IPS-NIHi11 (cell line): ENCODE measurements at places on chromosomes 16 and 17.

GRCh38 chr17:41512546-41513167 is 6.0 kb downstream of the KRT15 start:
- DNase-seq, result no peak

DNA sequence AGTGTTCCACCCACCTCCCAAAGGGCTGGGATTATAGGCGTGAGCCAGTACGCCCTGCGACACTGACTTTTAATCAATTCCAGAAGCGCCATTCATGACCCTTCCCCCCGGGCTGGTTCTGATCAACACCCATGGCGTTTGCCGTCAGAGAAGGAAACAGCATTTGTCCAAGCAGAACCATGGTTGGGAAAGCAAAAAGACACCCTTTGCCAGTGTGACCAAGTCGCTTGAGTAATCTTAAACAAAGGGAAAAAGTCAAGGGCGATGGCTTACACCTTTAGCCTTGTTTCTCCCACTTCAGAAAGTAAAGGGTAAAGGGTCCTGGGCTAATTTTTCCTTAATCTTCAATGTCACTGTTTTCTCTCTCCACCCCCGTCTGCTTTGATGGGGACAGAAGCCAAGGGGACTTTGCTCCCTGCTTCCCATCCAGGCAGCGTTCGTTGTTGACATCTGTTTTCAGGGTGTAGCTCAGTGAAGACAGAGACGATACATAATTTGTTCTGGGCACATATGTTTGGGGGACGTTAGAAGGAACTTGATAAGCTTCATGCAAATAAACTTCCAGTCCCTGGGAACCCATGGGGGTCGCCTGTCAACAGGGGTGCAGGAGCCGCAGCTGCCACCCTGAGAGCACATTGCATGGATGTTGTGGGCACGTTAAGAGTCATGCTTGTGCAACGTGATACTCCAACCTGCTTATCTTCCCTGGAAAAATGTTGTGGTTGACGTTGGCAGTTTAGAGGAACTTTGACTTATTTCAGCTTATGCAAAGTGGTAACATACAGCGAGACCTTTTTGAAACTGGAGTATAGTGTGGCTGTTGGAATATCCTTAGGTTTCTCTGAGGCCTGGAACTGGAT is 50.6 kb upstream of the TANGO6 start:
- no peak for DNase-seq

DNA sequence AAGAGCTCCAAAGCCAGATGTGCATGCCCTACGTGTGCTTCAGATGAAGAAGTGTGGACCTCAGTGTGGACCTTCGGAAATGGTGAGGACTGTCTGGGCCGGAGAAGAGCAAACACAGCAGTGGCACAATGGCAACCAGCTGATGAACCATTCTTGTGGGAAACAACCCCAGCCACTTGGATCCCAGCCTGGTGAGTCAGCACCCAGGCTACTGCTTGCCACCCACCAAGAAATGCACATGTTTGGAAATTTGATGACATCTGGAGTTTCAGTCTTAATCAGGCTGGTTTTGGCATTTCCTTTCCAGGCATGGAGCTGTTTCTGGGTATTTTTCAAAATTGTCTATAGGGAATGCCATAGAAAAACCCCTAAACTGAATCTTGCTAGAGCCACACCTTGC is 42.7 kb downstream of the DYNLRB2 start:
- DNase-seq, result no peak

DNA sequence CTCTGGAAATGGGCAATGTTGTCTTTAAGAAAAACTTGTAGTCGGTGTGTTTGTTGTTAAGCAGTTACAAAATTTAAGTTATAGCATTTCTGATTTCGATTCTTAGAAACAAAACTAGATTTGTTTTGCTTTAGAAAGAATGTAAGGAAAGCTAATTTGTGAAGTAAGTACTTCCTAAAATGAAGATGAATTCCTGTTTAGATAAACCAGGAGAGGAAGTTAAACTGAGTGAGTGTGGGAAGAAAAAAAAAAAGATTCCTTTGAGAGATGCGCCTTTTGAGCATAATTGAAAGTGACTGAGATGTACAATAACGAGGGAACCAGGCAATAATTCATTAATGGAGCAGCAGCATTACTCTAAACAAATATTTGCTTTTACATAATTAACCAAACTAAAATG is 52.4 kb upstream of the ALOX12 start:
- no peak for DNase-seq

DNA sequence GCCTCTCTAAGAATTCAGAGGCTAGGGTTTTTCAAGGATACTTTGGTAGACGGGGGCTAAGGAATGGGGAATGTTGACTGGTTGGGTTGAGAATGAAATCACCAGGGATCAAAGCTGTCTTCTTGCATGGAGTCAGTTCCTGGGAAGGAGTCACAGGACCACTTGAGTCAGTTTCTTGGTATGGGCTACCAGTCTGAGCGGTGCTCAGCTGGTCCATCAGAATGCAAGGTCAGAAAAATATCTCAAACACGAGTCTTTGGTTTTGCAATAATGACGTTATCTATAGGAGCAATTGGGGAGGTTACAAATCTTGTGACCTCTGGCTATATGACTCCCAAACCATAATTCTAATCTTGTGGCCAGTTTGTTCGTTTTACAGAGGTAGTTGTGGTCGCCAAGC is 18.4 kb downstream of the CHD9NB start:
- DNase-seq, result no peak

DNA sequence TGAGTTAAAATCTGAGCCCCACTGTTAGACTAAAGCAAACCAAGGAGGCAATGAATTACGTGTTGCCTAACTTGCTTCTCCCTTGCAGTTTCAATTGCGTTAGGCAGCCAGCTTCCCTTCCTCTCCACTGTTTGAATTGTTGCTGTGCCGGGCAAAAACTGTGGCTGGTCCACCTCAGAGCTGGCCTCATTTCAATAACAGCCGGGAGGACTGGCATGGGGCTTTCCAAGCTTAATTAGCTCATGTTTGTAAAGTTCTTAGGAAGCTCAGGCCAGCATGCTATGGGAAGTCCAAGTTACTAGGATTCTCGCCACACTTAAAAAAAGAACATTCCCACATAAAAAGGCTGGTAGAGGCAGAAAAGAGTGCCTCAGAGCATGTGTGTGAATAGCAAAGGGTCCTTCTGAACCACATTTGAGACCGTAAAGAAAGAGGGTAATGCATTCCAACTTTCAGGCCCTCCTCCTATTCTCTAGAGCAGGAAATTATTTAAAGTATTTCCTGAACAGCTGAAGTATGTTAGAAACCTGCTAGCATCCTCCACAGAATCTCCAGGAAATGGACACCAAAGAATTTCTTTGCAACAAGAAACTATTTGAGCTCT is 79.0 kb upstream of the SMURF2 start:
- no peak for DNase-seq

- DNase-seq, result no peak
Measured at GRCh38 chr16:4876646-4877379, 29.5 kb downstream of the UBN1 start.

GRCh38 chr17:16140854-16141253 is 74.5 kb downstream of the NCOR1 start:
- DNase-seq, result no peak

DNA sequence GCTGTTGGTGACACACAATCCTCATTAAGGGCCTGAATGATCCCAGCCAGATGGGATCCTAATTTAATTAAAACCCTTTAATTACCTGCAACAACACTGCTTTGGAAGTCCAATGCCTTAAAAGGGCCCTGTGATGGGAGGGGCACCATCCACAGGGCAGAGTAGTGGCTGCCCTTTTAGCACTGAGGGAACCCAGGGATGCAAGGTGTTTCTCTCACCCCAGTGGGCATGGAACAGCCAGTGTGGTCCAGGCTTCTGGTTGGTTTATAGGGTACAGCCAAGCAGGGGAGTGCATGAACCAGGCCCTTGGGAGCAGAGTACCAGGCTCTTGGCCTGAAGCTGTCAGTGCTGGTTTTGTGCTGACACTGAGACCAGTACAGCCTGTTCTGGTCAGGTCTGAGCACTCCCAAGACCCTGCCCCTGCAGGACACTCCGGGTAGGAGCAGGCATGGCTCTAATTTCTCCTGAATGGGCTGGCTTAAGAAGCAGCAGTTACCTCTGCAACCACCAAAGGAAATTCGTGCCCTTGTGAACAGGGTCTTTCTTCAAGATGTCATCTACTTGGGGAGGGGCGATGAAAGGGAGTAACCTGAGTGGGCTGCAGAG is 9.9 kb downstream of the NXPH3 start:
- DNase-seq, result peak; percentile 80

DNA sequence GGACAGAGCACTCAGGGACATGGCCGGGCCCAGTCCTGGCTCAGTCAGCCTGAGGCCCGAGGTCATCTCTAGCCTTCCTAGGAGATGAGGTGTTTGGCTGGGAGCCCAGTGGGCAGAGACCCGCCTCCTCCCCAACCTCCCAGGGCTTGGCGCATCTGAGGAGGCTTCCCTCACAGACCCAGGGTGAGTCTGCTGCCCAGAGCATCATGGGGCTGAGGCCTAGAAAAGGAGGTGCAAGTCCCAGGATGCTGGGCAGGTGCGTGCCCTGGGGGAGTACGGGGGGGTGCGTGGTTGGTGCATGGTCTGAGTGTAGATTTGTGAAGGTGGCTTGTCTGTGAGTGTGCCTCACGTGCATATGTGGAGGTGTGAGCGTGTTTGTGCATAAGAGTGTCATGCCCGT is 4.7 kb downstream of the PDE6G start:
- peak; percentile 35 for DNase-seq

DNA sequence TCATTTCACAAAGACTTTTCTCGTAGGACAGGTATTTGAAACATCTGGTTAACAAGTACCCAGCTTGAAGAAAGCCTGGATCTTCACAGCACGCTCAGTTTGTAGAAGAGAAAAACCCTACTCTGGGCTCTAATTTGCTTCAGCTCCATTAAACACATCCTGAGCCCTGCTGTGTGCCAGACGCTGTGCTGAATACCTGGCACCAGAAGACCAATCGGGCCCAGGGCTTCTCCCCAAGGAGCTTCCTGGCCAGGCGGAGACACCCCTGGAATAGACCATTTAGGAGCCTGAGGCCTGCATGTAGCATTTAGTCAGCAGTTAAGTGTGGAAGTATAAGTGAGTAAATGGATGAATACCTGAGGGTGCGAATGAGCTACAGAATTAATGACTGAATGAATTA is 8.9 kb upstream of the ABAT start:
- no peak for DNase-seq

DNA sequence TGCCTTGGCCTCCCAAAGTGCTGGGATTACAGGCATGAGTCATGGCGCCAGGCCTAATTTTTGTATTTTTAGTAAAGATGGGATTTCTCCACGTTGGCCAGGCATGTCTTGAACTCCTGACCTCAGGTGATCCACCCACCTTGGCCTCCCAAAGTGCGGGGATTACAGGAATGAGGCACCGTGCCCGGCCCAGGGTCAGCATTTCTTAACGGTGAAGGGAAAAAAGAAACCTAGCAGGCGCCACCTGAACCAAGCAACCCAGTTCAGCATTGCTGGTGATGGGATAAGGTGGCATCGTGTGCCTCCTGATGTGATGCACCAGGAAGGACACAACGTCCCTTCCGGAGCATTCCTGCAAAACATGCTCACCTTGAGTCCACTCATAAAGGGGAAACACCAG is 2.2 kb upstream of the CLCN7 start:
- DNase-seq, result no peak

- no peak for DNase-seq
Measured at GRCh38 chr17:42198897-42199296, 4.6 kb upstream of the GHDC start.

GRCh38 chr16:17605784-17606183 is 135.0 kb upstream of the XYLT1 start:
- DNase-seq, result no peak

DNA sequence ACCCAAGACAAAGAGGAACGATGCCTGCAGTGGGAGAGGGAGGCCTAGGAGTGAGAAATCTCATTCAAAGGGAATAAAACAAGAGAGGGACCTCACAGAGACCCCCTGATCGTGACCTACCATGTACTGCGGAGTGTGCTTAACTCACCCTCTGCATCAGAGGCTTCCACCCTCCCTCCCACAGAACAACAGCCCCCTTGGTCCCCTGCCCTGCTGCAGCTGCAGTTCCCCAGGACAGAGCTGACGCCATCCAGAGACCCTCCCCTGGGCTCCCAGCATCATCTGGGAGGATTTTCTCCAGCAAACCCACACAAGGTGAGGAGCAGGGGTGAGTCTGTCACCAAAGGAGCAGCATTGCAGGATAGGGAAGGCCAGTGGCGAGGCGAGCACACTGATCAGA is 39.8 kb downstream of the TLE7 start:
- no peak for DNase-seq

DNA sequence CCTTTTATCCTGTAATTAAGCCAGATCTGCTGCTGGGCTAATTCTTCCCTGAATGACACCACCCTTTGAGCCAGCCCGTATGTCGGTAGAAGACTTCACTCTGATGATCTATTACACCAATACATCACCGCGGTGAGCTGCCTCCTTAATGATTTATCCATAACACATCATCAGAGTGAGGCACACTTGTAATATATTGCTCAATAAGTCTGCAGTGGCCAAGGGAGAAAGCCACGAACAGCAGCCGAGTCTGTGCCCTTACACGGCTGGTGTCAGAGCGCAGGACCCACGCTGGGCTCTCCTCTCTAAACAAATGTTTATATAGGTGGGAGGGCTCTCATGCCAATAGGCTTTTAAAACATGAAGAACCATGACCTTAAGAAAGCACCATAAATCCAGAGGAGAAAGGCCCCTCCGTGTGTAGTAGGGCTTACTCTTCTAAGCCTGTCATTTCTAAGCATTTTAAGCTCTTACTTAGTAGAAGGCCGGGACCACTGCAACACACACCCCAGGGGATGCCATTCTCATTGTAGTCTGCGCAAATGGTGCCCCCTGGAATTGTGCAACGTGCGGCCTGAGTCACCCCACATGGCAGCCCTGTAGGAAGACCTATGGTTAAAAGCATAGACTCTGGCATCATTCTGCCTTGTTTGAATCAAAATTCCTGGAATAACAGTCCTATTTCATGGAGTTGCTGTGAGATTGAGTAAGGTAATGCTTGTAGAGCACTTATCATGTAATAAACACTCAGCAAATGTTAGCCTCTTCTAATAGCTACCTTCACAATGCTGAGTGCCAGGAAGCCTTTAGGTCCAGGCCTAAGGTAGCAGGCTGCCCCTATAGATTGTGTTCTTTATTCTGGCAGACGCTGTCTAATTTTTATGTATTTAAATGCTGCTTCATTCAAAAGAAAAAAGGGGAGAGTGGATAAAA is 26.1 kb downstream of the MRPS23 start:
- no peak for DNase-seq

GRCh38 chr17:38447502-38448085 is 19.3 kb downstream of the ARHGAP23 start:
- DNase-seq, result no peak

GRCh38 chr16:53620476-53620875 is 83.2 kb downstream of the RPGRIP1L start:
- no peak for DNase-seq
